GM12892 (cell line): ENCODE measurements at places on chromosomes 1 and 21.

DNA sequence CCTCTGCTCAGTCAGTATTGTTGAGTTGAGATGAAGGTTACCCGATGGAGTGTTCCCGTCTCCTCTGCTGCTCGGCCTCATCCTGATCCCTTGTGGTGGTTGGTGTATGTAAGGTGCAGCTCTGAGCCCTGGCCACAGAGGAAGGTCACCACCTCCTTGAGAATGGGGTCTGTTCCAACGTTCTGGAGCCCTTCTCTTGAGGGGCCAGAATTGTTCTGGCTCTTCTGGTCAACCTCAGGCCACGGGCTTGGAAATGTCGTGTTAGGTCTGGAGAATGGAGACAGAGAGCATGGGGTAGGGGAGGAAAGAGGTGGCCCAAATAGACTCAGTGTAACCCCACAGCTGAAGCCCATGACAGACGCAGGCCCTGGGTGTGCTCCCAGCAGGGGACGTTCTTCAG lies 62.3 kb upstream of the ETV3 start:
- no peak for DNase-seq

- DNase-seq = no peak
Observed at GRCh38 chr1:114024049-114024448, 44.8 kb downstream of the OLFML3 start.

DNA sequence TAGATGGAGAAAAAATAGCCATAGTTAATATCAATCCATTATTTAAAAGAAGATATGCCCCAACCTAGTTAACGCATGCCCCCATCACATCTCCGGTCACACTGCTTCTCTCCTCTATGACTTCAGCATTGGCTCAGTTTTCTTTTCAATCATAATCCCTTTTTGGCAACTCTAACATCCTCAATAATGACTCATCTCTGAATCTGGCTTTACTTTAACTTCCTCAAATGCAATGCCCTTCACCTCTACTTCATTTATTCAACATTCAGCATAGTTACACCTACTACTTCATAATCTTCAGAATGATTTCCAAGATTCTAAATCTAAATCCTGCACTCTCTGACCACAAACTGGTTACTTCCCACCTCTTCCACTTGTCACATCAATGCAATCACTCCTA lies 417.3 kb downstream of the USH2A start:
- DNase-seq = no peak

GRCh38 chr1:209390764-209391163 lies 192.8 kb upstream of the CAMK1G start:
- DNase-seq = no peak

- DNase-seq = no peak
Observed at GRCh38 chr1:30314591-30314990, 408.8 kb downstream of the MATN1 start.

DNA sequence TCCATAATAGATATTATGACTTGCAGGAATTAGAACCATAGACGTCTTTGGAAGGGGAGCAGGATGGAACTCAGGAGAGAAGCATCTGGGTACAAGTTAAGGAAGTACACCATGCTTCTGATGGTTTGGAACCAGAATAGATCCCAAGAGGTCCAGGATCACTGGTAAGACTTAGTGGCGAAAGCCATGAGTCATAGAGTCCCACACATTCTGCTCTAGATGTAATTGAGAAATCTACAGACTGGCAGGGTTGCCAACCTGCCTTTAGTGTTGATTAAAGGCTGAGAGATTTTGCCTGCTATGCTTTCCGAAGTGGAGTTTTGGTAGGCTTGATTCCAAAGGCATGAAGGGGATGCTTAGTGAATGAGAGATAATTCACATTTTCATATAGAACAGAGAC lies 57.1 kb upstream of the C1orf87 start:
- no peak for DNase-seq

DNA sequence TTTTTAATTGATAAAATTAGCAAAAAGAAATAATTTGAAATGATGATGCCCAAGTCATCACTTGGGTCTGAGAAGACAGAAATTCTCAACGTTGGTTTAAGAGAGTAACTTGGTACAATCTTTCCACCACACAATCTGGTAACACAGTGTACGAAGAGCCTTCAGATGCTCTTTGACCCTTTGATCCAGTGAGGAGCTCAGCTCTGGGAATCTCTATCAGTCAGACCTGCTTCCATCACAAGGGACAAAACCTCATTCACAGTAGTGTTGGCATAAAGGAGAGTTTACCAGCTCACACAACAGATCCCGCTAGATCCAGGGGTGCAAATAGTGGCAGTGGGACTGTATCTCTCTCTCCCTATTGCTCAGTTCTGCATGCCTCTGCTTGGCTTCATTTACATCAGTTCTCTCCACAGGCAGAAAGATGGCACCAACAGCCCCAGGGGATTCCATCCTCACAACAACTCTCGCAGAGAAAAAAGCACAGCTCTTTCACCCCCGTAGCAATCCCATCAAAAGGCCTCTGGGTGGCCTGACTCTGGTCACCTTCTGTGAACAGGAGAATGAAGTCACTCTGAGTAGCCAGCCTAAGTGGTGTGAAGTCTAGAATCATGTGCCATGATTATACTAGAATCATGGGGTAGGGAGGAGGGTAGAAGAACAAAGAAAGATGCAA lies 119.7 kb downstream of the ZNF281 start:
- no peak for DNase-seq

- DNase-seq = peak; percentile 56
Observed at GRCh38 chr1:40951943-40952743, 27.4 kb upstream of the CTPS1 start.

GRCh38 chr21:26087223-26087918 lies 83.2 kb downstream of the APP start:
- no peak for DNase-seq

DNA sequence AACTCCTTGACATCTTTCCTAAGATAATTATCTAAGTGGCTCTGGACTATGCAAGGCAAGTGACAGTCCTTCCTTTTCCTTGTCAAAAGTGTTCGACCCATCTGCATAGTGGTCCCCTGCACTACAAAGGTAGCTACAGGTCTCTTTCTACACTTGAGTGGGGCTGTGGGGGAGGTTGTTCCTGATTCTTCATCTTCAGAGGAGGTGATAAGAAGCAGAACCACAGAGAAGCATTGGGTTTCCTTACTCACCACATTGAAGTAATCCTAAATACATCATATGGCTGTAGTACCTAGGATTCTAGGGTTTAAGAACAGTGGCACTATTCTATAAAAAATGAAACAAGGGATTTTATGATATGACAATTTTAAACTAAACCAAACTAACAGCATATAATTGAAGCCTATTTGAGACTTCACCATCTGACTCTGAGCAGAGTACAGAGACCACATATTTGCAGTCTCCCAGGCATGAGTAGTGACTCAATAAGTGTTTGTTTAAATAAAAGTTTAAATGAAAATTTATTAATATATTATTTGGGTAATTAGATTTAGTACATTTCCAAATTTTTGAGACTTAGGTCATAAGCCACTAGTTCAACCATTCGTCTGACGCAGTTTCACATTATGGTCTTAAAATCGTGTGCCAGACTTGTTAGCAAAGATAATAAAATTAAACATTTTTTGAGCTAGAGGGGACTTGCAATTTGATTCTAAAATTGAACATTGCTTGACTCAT lies 54.9 kb upstream of the NEK7 start:
- no peak for DNase-seq

- DNase-seq = no peak
Observed at GRCh38 chr1:87122243-87122642, 206.4 kb upstream of the LMO4 start.

DNA sequence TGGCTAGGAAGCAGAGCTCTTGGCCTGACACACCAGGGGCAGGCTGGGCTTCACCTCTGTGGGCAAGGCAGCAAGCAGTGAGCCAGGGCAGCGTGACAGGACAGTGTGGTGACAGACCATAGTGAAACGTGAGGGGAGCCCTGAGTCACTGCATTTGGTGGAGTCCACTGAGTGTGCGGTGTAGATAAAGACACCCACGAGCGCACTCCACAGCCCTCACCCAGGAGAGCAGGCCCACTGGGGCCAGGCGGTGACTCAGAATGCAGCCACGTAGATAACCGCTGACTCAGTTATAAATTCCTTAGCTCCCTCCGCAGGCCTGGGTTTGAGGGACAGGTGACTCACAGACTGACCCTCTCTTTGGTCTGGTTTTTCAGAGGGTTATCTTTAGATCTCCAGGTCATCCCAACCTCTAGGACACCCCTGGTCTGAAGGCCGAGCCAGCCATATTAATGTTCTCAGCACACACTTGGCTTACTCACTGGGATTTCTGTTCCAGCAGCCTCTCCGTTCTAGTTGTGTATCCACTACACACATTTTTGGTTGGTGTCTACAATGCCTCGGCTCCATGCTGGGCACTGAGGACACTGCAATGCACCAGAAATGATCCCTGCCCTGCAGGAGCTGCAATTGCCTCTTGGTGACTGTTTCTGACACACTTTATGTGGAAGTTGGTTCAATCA lies 90.2 kb upstream of the TSPAN2 start:
- DNase-seq = no peak

GRCh38 chr1:231571904-231572303 lies 43.4 kb downstream of the TSNAX start:
- DNase-seq = no peak

DNA sequence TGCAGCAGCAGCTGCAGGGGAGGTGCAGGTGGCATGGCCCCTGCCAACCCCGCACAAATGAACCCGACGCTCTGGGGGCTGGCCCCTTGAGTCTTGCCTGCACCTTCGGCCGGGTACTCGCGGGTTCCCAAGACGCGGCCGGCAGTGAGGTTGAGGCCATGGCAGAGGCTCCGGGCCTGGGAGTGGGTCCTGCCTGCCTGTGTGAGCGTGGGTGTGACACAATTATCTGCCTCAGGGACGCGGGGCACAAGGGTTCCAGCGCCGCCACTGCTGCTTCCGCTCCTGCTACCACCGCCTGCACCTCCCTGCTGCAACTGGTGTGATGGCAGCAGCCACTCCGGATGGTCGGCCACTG lies 20.9 kb upstream of the TGFB2 start:
- DNase-seq = no peak

GRCh38 chr1:43925846-43926245 lies 7.8 kb upstream of the ARTN start:
- DNase-seq = no peak

DNA sequence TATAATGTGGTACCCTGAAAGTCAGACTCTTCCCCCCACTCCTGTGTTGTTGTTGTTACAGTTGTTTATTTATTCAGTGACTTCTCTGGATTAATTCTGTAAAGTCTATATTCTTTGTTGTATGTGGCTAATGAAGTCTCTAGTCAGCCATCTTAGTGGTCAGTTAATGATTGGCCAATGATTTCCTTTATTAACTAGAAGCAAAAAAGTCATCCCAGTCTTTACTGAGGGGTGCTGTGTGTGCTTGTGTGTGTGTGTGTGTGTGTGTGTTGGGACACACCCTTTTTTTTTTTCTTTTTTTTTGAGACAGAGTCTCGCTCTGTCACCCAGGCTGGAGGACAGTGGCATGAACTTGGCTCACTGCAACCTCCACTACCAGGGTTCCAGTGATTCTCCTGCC lies 37.3 kb upstream of the HYI start:
- DNase-seq = no peak

GRCh38 chr1:30908696-30909364 lies at the start of gene SDC3:
Gene SDC3 (minus strand): TSS chr1:30908758. CDS start chr1:30908586, 172 bp downstream.
- DNase-seq = no peak

DNA sequence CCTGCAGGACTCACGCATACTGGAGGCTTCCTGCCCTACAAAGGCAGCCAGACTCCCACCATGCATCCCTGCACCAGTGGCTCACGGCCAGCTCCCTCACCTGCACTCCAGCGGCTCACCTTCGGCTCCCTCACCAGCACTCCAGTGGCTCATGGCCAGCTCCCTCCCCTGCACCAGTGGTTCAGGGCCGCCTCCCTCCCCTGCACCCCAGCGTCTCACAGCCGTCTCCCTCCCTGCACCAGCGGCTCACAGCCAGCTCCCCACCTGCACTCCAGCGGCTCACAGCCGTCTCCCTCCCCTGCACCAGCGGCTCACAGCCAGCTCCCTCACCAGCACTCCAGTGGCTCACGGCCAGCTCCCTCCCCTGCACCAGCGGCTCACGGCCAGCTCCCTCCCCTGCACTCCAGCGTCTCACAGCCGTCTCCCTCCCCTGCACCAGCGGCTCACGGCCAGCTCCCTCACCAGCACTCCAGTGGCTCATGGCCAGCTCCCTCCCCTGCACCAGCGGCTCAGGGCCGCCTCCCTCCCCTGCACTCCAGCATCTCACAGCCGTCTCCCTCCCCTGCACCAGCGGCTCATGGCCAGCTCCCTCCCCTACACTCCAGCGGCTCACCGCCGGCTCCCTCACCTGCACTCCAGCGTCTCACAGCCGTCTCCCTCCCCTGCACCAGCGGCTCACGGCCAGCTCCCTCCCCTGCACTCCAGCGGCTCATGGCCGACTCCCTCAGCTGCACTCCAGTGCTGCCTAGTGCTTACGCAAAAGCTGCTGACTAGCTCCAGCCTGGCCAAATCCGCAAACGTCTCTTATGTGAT lies 324.5 kb downstream of the NPHP4 start:
- DNase-seq = no peak

DNA sequence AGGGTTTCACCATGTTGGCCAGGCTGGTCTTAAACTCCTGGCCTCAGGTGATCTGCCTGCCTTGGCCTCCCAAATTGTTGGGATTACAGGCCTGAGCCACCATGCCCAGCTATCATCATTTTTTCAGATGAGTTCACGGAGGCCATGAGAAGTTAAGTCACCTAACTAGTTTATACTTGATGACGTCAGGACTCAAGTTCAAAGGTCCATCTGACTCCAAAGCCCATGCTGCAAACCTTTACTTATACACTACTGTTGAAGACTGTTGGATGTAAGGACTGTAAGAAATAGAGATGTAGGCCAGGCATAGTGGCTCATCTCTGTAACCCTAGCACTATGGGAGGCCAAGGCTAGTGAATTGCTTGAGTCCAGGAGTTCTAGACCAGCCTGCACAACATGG lies 40.8 kb upstream of the STMN1 start:
- DNase-seq = no peak

DNA sequence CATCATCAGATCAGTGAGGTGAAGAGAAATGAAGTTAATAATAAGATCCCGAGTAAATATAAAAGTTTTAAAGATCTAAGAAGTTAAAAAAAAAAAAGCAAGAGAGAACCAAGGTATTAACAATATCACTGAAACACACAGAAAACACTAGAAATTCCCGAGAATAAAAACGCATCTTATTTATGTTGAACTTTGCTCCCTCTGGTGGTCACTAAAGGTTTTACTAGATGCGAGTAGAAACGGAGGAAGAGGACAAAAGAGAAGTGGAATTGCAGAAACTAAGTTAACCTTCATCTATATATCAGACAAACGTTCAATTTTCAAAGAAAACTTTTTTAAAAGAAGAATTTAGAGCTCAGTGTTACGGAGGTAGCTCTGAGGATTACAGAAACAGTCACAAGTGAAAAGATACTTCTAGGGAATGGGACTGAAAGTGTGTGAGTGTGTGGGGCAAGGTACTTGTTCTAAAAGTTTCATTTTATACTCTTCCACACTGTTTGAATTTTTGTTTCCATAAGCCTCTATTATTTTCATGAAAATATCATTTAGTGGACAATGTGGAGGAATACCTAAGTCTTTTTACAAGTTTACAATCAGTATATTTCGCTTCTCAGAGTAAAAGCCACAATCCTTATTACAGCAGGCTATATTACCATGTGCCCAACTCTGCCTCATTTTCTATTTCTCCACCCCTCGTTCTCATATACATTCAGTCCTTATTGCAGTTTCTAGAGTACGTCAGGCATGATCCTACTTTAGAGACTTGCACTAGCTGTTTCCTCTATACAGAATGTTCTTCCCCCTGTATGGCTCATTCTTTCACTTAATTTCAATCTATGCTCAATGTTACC lies 19.7 kb downstream of the ACBD6 start:
- no peak for DNase-seq
